ENCODE measurements at places on chromosomes 13 and 19. TPM values are rescaled to one million over a fixed set of nuclear protein-coding genes. Genes with fewer than 3 reads are reported as not detected.

- no peak for DNase-seq
- H3K4me1 ChIP-seq, result no peaks in the 10 kb centered on the region
- no peaks in the 10 kb centered on the region for H3K36me3 ChIP-seq
- H3K4me3 ChIP-seq, result no peak overlapping the region
Measured at GRCh38 chr13:20685092-20685491, 18.4 kb upstream of the IL17D start.

Gene SPRED3
- total RNA-seq, result 3.2 TPM

DNA sequence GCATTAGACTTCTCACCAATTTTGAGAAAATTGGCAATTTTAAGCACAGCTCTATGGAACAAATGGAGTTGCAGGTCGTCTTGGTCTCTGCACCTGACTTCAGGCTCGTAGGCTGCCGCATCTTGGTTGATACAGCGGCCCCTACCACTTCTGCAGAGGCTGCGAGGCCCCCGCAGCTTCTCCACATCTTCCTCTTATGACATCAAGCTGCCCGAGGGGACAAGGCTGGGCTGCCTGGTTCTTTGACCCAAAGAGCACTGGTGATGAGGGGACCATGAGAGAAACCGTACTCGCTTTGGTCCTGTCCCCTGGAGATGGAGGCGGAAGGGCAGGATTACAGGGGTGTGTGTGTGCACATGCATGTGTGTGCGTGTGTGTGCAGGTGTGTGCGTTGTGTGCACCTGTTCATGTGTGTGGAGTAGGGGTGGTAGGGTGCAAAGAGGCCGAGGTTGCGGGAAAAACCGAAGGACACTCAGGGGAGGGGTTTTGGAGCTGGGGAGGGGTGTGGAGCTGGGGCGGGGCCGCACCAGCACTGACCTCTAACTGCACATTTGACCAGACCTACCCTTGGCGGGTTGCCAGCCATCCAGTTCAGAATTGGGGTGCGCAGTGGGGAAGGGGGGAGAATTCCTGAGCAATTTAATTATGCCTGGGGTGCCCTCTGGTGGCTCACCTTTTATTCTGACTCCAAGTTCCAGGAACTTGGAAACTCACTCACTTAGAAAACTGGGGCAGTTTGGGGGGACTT, 65.1 kb upstream of the ARHGEF7 start:
- H3K4me1 ChIP-seq, result peaks cover 6% of the 10 kb centered on the region
- no peaks in the 10 kb centered on the region for H3K36me3 ChIP-seq
- no peak overlapping the region for H3K4me3 ChIP-seq
- no peak overlapping the region for H3K27ac ChIP-seq
- DNase-seq, result no peak

Gene AXL
- total RNA-seq, result 0.50 TPM

DNA sequence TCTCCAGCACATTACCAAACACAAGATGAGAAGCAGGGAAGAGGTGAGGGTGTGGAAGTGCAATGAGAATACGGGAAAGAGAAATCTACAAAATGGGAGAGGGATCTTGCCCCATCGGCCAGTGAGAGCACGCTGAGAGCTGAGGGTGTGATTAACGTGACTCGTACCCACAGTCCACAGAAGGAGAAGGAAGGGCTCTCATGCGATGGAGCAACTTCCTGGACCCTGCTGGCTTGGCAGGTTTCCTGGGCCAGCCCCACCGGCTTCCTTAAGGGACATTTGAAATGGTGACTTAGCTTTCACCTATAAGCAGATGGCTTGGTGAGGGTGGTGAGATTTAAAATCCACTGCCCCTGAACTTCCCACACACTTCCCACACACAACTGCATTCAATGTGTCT, 740.1 kb downstream of the UQCRFS1 start:
- H3K4me3 ChIP-seq, result no peak overlapping the region
- no peaks in the 10 kb centered on the region for H3K36me3 ChIP-seq
- no peak overlapping the region for H3K27ac ChIP-seq
- peaks cover 6% of the 10 kb centered on the region for H3K4me1 ChIP-seq
- no peak for DNase-seq
- no peaks in the 10 kb centered on the region for H3K27me3 ChIP-seq

- no peak overlapping the region for H3K4me3 ChIP-seq
- peaks cover 26% of the 10 kb centered on the region for H3K36me3 ChIP-seq
- DNase-seq, result no peak
Measured at GRCh38 chr19:5132206-5132560, 163.3 kb downstream of the KDM4B start.

Gene LAIR1
- 10.8 TPM for total RNA-seq

DNA sequence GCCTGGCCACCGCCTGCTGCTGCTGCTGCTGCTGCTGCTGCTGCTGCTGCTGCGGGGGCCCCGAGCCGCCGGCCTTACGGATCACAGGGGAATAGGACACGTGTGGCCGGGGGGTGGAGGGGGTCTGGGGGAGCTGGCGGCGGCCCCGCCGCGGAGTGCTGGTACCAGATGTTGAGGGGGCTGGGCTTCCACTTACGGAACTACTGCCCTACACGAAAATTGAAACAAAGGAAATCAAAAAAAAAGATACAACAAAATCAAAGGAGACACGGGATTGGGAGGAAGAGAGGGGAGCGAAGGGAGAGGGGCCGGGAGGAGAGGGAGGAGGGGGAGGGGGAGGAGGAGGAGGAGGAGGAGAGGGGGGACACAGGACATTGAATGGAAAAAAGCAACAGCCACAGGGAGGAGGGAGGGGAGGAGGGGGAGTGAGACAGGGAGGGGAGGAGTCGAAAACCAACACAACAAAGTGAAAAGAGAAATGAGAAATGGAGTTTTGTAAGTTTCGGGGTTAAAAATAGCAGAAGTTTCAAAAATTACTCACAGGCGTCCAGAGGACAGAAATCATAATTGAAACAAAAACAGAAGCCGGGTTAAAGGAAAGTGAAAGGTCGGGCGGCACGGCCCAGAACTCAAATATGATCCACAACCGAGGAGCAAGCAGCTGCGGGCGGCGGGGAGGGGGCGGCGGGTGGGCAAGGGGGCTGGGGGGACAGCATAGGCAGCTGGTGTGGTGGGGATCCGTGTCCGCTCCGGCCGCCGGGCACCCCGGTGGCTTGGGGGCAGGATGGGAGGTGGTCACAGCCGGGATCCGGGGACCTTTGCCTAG, 57.8 kb downstream of the IER2 start:
- H3K4me1 ChIP-seq, result peaks cover 6% of the 10 kb centered on the region
- peak overlapping the region; percentile 95 for H3K27ac ChIP-seq
- DNase-seq, result peak; percentile 59
- no peaks in the 10 kb centered on the region for H3K27me3 ChIP-seq

Gene TEX29
- 0.46 TPM for total RNA-seq

Gene LILRB1
- total RNA-seq, result not detected

- no peak overlapping the region for H3K27ac ChIP-seq
- H3K36me3 ChIP-seq, result no peaks in the 10 kb centered on the region
- H3K4me3 ChIP-seq, result no peak overlapping the region
- H3K4me1 ChIP-seq, result no peaks in the 10 kb centered on the region
- no peak for DNase-seq
Measured at GRCh38 chr13:51879133-51879532, 17.4 kb downstream of the CCDC70 start.

GRCh38 chr13:79413521-79413920, 7.5 kb upstream of the RBM26 start:
- H3K27me3 ChIP-seq, result no peaks in the 10 kb centered on the region
- peaks cover 21% of the 10 kb centered on the region for H3K36me3 ChIP-seq
- H3K4me1 ChIP-seq, result peaks cover 17% of the 10 kb centered on the region
- H3K27ac ChIP-seq, result no peak overlapping the region
- no peak for DNase-seq

- no peaks in the 10 kb centered on the region for H3K36me3 ChIP-seq
- H3K27me3 ChIP-seq, result no peaks in the 10 kb centered on the region
- DNase-seq, result no peak
- no peak overlapping the region for H3K27ac ChIP-seq
Measured at GRCh38 chr13:103078158-103078557, 11.9 kb upstream of the SLC10A2 start.

Gene CD37
- total RNA-seq, result 141 TPM

Gene F2RL3
- total RNA-seq, result not detected

- H3K4me1 ChIP-seq, result peaks cover 11% of the 10 kb centered on the region
- H3K27me3 ChIP-seq, result no peaks in the 10 kb centered on the region
- no peak overlapping the region for H3K27ac ChIP-seq
- no peak overlapping the region for H3K4me3 ChIP-seq
Measured at GRCh38 chr19:15445807-15446376, 3.9 kb downstream of the WIZ start.

- H3K4me1 ChIP-seq, result peaks cover 2% of the 10 kb centered on the region
- no peak overlapping the region for H3K27ac ChIP-seq
- DNase-seq, result no peak
- peaks cover 7% of the 10 kb centered on the region for H3K36me3 ChIP-seq
- no peaks in the 10 kb centered on the region for H3K27me3 ChIP-seq
- no peak overlapping the region for H3K4me3 ChIP-seq
Measured at GRCh38 chr19:10222201-10222890, 8.8 kb downstream of the S1PR2 start.

DNA sequence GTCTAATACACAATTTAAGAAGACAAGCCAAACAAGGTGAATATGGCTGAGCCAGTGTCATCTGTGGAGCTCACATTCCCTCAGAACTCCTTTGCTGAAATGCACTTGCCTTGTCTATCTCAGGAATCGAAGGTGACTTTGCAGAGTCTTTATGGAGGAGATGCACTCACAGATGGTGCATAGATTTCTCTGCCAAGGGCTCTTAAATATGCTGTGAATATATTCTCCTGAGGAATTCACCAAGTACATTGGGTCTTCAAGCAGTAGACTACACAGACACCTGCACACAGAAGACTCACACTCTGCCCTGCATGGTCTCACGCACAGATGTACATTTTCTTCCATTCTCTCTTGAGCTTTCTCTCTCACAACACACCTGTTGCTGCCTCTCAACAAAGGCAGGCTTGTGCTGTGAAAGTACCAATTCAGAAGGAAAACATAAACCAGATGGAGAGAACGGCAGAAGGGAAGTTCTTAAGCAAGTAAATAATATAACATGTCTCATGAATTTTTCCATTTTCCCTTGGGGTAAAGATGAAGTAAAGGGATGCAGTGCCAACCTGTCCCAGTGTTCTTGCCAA, 174.7 kb downstream of the DLEU7 start:
- no peak overlapping the region for H3K27ac ChIP-seq
- peaks cover 20% of the 10 kb centered on the region for H3K27me3 ChIP-seq
- H3K4me1 ChIP-seq, result no peaks in the 10 kb centered on the region
- H3K36me3 ChIP-seq, result no peaks in the 10 kb centered on the region

GRCh38 chr19:24032651-24033050, 54.3 kb upstream of the ZNF254 start:
- H3K27me3 ChIP-seq, result no peaks in the 10 kb centered on the region
- H3K27ac ChIP-seq, result peak overlapping the region; percentile 66
- H3K36me3 ChIP-seq, result peaks cover 32% of the 10 kb centered on the region
- peaks cover 20% of the 10 kb centered on the region for H3K4me1 ChIP-seq
- no peak for DNase-seq

DNA sequence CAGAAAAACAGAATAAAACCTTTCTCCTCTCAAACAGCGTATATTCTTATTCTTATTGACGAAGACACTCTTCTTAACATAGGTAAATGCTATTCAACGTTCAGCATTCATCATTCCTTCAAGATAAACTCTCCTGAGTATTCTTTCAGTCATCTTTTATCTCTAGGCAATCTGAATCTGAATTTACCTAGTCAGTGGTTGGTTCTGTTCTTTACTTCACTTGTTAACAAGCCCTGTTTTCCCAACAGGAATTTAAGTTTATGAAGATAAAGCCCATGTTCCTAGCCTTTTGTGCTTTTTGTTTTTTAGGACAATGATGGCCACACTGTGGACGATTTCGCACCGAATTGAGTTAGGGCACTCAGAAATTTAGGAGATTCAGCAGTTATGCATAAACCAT, 3.2 kb downstream of the ELF1 start:
- H3K4me3 ChIP-seq, result peak overlapping the region; percentile 83
- no peaks in the 10 kb centered on the region for H3K27me3 ChIP-seq
- peaks cover 45% of the 10 kb centered on the region for H3K4me1 ChIP-seq

DNA sequence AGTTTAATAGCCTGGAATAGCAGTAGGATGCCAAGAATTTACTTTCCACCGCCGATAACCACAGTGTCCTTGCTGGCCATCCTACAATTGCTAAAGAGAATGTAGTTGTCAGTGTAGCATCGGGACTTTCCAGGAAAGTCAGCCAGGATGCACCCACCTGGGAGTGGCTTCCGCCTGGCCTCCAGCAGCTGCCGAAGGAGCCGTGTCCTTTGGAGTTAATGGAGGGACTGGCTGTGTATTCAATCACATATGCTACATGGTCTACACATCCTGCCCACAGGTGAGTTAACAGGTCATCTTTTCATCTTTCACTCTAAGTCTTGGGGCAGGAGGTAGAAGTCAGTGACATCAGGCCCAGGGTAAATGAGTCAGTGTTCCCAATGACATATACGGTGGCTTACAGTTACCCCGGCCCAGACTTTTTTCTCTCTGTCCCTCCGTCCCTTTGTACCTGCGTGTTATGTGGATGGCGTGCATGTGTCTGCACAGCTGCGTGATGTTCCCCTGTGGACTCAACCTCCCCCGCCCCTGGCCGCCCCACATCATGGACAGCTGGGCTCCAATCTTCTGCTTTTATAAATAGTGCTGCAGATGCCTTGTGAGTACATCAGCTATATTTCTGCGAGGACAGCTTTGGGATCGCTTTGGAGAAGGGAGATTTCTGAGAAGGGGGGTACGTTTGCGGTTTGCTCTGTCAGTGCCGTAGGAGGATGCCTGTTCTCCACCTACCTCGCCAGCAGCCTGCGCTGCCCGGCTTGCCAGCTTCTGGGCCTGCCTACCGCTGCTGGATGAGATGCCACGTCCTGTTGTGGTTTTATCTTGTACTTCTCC, 63.1 kb downstream of the ATP11A start:
- H3K36me3 ChIP-seq, result no peaks in the 10 kb centered on the region
- H3K4me1 ChIP-seq, result peaks cover 11% of the 10 kb centered on the region
- H3K27ac ChIP-seq, result peak overlapping the region; percentile 58

DNA sequence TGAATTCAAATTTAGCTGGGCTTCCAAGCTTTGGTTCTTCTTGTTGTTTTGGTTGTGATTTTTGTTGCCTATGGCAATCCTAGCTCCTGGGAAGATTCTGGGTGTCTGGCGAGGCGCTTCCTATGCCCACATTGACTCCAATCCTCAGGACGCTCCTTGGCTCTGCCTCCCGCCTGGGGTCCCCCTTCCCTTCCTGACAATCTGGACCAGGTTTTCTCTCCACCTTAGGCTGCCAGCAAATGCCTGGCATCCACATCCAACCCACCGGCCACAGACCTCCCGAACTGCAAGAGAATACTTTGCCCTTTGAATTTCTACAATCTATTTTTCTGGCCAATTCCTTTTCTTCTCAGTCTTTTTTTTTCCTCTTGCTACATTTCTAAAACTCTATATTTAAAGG, 186.9 kb upstream of the UBL3 start:
- DNase-seq, result no peak
- H3K4me3 ChIP-seq, result no peak overlapping the region
- H3K36me3 ChIP-seq, result no peaks in the 10 kb centered on the region
